NCI-H460 (cell line): ENCODE measurements at places on chromosomes 5 and 9. TPM values are rescaled to one million over a fixed set of nuclear protein-coding genes. Genes with fewer than 3 reads are reported as not detected.
A peak's percentile ranks its signal among the peaks of the same experiment; 100 is the strongest.

GRCh38 chr5:65086234-65086890, 317.6 kb downstream of the CWC27 start:
- no peak for DNase-seq

DNA sequence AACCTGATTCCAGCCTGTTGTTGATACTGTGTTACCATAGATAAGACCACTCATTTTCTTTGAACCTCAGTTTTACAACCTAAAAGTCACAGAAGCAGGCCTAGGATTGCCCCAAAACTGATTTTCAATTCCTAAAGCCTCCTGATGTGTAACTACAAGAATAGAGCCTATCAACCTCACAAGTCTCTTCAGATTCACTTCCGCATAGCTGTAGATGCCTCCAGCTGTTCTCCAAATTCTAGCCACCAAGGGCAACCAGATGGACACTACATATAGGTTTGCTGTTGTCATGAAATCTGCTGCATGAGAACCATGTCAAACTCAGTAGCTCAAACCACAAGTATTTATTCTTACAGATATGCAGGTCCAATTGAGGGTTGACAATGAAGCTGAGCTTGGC, 143.5 kb downstream of the SPATA31D1 start:
- no peak for DNase-seq

- no peak for DNase-seq
These were observed 6.9 kb upstream of the AJM1 start for GRCh38 chr9:136835162-136835931.

DNA sequence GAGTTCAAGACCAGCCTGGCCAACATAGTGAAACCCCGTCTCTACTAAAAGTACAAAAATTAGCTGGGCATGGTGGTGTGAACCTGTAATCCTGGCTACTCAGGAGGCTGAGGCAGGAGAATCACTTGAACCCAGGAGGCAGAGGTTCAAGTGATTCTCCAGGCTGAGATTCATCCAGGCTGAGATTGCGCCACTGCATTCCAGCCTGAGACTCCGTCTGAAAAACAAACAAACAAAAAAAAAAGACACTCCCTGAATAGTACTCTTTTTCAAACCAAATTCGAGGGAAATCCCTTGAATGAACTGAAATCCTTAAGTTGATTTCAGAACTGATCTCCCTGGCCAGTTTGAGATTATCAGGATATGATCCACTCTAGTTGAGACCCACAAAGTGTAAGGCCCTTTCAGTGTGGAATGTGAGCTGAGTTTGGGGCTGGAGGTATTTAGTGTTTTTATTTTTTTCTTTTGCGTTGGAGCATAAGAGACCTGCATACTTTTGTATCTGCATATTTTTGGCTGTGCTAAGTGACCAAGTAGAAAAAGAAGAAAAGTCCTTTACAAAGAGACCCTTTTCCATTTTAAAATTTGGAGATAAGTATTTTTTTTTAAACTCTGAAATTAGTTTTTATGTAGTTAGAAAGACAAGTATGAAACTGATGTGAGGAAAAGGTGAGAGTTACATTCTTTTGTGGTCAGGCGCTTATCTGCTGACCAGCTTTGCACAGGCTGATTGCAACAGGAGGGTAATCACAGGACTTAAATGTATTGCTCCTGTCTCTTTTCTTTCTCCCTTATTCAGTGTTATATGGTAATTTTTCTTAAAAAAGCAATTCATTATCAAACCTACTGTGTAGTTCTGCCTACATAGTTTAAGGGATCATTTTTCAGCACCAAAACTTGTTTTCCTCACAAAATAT, 42.9 kb downstream of the TMEFF1 start:
- DNase-seq, result peak; percentile 19

- DNase-seq, result no peak
These were observed 18.8 kb upstream of the RPL26L1 start for GRCh38 chr5:172940268-172941066.

- no peak for DNase-seq
These were observed 479.0 kb downstream of the CAAP1 start for GRCh38 chr9:26413611-26414010.

DNA sequence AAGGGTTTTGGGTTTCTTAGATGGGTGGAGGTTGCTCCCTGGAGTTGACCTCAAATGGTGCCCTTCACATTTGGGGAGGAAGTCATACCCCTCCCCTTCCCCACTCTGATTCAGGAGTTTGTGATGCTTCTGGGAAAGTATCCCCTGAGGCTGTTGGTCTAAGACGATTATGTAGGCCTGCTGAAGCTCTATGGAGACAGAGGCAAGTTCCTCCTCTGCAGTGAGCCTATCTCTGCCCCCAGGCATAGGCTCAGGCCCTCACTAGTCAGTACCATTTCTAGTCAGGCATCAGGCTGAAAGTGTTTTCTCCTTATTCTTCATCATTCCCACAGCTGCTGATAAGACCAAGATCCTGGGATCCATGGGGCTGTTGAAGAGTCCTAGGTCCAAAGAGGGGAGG, 271.6 kb upstream of the NUDT12 start:
- no peak for DNase-seq

DNA sequence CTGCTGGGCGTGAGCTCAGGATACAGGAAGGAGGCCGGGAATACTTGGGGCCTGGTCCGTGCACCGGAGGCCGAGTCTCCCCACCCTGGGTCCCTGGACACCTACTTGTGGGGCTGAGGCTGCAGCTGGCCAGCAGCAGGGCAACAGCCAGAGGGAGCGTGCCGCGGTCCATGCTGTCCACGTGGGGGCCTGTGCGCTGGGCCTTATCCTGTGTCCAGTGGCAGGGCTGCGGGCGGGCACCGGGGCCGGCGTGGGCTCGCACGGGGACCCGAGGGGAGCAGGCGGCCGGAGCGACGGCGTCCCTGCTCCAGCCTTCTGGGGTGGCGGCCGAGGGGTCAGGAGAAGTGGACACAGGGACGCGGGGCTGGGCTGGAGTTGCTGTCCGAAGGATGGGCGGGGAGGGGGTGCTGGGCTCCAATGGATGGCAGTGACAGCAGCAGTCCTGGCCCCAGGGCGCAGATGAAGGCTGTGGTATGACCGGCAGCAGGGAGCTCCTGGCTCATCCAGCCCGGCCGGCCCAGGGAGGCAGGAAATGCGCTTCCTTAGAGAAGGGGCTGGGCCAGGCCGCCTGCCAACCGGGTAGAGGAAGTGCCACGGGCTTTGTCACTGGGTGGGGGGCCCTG, at the start of gene ENG:
Gene ENG (minus strand): TSS at position 475 of the 623 bp plus-strand sequence. CDS start 303 bp downstream, at position 172.
- DNase-seq, result peak; percentile 34

GRCh38 chr5:137587919-137588318, 88.8 kb upstream of the SPOCK1 start:
- no peak for DNase-seq

GRCh38 chr5:11329679-11330078, 568.6 kb upstream of the DAP start:
- DNase-seq, result no peak

DNA sequence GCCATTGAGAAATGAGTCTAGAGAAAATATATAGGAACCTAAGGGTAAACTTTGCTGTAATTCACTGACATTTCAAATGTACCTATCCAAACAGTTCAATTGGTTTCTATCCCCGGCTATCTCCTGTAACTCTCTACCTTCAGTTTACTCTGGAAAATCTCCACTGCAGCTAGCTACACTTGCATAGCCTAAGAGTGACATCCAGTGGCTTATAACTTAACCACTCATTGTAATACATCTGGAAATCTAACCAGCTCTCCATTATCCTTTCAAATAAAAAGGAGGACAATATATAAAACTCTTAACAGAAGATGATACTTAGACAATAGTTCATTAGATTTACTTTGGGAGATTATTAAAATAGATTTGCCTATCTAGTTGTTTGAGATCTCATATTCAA, 35.3 kb upstream of the SPDL1 start:
- no peak for DNase-seq

DNA sequence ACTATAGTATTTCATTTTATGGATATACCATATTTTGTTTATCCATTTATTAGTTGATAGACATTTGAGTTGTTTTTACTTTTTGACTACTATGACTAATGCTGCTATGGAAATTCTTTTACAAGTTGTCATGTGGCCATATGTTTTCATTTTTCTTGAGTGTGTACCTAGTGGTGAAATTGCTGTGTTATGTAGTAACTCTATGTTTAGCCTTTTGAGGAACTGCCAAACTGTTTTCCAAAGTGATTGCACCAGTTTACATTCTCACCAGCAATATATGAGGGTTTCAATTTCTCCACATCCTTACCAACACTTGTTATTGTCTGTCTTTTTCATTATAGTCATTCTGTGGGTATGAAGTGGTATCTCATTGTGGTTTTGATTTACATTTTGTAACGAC, 75.4 kb downstream of the GRIA1 start:
- no peak for DNase-seq

- no peak for DNase-seq
These were observed 952 bp upstream of the AMACR start for GRCh38 chr5:34008802-34009201.

- no peak for DNase-seq
These were observed 170.6 kb downstream of the MCTP1 start for GRCh38 chr5:95114305-95114704.

DNA sequence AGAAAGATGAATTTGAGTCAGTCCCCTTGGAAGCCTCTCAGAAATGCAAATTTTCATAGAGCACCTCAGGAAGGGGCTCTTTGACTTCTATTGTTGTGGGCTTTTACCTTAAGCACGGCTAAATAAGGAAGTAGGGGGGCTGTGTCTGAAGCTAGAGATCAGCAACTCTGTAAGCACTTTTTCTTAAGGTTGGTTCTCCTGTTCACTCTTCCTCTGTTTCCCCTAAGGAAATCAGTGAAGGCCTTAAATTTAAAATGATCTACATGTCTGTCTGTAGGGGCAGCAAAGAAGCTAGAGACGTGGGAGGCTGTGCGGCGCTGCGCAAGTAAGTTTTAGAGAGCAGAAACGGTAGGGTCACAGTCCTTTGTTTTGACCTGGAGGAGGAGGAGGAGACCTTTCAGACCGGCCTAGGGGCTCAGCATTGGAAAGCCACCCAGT, 1.2 kb upstream of the CDC14B start:
- DNase-seq, result no peak

Gene EHMT1
- total RNA-seq, result 33.8 and 44.7 TPM in 2 replicates

Gene PCDHB14
- 2.7 and 2.8 TPM in 2 replicates for total RNA-seq

Gene SGCD
- 0.30 TPM in 1 of 2 replicates, not detected in the other for total RNA-seq

Gene FOXE1
- 0.05 and 0.26 TPM in 2 replicates for total RNA-seq

Gene ORM2
- not detected in 2 replicates for total RNA-seq

Gene TERT
- total RNA-seq, result 1.5 and 2.1 TPM in 2 replicates

Gene INSL4
- 3.3 and 4.6 TPM in 2 replicates for total RNA-seq
